ENCODE measurements at places on chromosomes 11 and 22. TPM values are rescaled to one million over a fixed set of nuclear protein-coding genes. Genes with fewer than 3 reads are reported as not detected.
A peak's percentile ranks its signal among the peaks of the same experiment; 100 is the strongest.

GRCh38 chr11:77353131-77353530, 51.6 kb upstream of the GDPD4 start:
- no peak overlapping the region for H3K4me3 ChIP-seq
- H3K27ac ChIP-seq, result peak overlapping the region; percentile 71
- peaks cover 54% of the 10 kb centered on the region for H3K4me1 ChIP-seq
- H3K27me3 ChIP-seq, result no peaks in the 10 kb centered on the region

The KLHL35 gene
- not detected for total RNA-seq

- no peaks in the 10 kb centered on the region for H3K4me1 ChIP-seq
- no peaks in the 10 kb centered on the region for H3K36me3 ChIP-seq
- H3K4me3 ChIP-seq, result no peak overlapping the region
Measured at GRCh38 chr11:79461666-79462645, 21.1 kb upstream of the TENM4 start.

DNA sequence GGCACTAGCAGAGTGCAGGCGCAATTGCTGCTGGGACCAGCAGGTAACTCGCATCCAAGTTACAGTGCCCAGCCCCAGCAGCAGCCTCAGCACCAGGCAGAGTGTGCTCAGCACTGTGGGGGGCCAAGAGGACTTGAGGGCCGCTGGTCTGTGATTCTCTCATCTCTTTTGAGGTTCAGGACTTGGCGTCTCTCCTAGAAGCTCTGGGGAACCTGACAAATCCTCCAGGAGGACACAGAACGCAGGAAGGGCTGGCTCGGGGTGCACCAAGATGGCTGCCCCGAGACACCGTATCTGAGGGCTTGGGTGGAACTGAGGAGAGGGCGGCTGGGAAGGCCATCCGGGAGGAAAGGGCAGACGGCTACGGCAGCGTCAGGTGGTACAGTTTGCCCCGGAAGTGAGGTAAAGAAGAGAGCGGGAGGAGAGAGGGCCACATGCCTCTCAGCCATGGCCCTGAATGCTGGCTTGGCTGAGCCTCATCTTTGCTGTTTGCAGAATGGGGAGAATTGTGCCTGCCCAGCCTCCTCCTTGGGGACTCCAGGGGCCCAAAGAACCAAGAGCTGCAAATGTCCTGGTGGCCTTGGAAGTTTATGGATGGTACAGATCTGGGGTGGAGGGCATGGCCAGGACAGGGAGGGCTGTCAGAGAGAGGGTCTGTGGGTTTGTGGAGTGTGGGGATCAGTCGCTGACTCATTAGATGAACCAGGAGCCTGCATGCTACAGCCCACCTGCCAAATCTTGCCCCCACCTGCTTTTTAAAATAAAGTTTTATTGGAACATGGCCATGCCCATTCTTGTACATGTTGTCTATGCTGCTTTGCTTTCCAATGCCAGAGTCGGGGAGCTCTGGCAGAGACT, 78.0 kb downstream of the MYEOV start:
- no peaks in the 10 kb centered on the region for H3K36me3 ChIP-seq
- H3K4me1 ChIP-seq, result no peaks in the 10 kb centered on the region
- H3K4me3 ChIP-seq, result no peak overlapping the region
- H3K27me3 ChIP-seq, result no peaks in the 10 kb centered on the region

The SEPTIN3 gene
- total RNA-seq, result 0.18 TPM

The C11orf65 gene
- 0.51 TPM for total RNA-seq

The SIPA1 gene
- total RNA-seq, result 10.9 TPM

- no peak overlapping the region for H3K4me3 ChIP-seq
- H3K27ac ChIP-seq, result no peak overlapping the region
- no peaks in the 10 kb centered on the region for H3K27me3 ChIP-seq
- H3K36me3 ChIP-seq, result no peaks in the 10 kb centered on the region
- DNase-seq, result no peak
Measured at GRCh38 chr11:76800466-76801200, 17.5 kb downstream of the TSKU start.

The IL17REL gene
- not detected for total RNA-seq

The TMEM223 gene
- total RNA-seq, result 41.6 TPM

DNA sequence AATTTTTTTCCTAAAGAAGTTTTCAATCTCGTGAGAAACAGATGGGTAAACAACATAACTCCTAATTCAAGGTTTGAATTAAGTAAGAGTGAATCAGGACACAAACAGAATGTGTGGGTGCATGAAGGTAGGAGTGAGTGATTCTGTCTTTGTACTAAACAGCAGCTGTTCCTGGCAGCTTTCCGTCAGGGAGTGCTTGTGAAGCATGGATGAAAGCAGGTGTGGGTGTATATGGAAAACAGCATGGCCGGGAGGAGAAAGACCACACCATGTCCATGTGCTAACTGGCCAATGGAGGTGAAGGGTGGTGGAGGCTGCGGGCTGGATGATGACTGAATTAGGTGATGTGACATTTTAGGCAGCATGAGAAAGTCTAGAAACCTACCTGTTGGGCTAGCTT, 49.6 kb downstream of the BARX2 start:
- no peak overlapping the region for H3K4me3 ChIP-seq
- no peaks in the 10 kb centered on the region for H3K27me3 ChIP-seq
- H3K36me3 ChIP-seq, result no peaks in the 10 kb centered on the region
- H3K27ac ChIP-seq, result no peak overlapping the region
- no peaks in the 10 kb centered on the region for H3K4me1 ChIP-seq

The DAGLA gene
- total RNA-seq, result 0.58 TPM

- H3K27ac ChIP-seq, result no peak overlapping the region
- DNase-seq, result no peak
- H3K27me3 ChIP-seq, result peaks cover 71% of the 10 kb centered on the region
- no peak overlapping the region for H3K4me3 ChIP-seq
Measured at GRCh38 chr22:37334461-37334858, 52.2 kb downstream of the CYTH4 start.

DNA sequence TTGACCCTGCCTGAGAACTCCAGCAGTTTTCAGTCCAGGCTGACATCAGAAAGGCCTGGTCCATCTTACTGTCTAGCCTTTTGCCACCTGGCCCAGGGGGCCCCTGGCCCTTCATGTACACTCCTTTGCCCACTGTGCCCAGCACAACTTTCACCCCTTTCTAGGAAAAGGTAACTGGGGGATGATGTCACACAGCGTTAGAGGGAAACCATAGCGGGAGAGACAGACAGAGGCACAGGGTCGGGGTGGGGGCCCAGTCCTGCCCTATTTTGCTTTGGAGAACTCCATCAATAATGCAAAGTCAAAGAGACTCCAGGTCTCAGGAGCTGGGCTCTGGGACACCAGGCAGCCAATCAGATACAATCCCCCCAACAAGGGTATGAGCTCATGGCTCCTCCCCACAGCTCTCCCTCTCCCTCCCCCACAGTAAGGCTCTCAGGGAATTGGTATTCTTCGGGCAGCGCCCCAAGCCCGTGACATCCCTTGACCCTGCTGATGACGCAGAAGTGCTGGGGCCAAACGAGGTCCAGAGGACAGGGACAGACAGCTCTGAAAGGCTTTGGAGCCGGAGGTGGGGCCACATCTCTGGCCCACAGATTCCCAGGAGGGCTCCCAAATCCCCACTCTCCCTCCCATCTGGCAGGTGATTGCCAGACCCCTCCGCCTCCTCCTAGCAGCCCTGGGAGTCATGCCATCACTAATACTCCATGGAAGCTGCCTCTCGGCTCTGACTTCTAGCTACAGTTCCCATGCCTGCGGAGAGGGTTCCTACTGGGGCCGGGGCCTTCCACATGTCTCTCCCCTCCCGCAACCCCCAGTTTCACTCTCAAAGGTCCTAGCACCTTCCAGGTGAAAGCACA, 5.9 kb downstream of the USP2 start:
- peak overlapping the region; percentile 60 for H3K4me3 ChIP-seq
- H3K27ac ChIP-seq, result peak overlapping the region; percentile 99
- H3K4me1 ChIP-seq, result peaks cover 88% of the 10 kb centered on the region
- H3K27me3 ChIP-seq, result no peaks in the 10 kb centered on the region
- DNase-seq, result peak; percentile 88

- no peaks in the 10 kb centered on the region for H3K27me3 ChIP-seq
- no peak for DNase-seq
- H3K27ac ChIP-seq, result no peak overlapping the region
- no peaks in the 10 kb centered on the region for H3K4me1 ChIP-seq
- H3K36me3 ChIP-seq, result peaks cover 100% of the 10 kb centered on the region
- no peak overlapping the region for H3K4me3 ChIP-seq
Measured at GRCh38 chr11:10497371-10498021, 42.4 kb downstream of the AMPD3 start.

The PHF21B gene
- not detected for total RNA-seq

DNA sequence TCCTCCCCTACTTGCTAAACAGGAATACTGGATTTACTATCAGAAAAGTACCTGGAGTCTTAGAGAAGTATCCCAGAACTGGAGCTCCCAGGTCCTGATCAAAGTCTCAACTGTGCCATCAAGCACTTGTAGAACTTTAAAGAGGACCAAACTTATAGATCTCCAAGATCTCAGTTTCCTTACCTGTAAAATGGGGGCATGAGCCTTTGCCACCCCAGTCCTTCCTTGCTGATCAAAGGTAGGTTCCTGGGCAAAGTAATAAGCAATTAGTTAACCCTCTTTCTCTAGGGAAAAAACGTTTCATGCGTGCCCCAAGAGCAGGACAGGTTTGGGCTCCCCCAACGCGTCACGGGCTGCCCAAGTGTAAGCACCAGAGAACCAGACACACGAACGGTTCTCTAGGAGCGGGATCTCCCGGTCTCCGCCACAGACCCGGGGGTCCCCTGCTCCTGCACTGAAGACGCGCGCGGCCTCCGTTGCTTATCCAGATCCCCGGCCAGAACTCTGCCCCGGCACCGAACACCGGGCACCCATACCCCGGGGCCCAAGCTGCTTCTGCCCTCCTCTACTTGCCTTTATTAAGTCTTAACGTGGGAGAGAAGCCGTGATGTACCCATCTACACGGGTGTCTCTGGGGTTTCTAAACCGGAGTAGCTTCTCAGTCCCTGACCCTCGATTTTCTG, 505 bp downstream of the ZNF214 start:
- no peaks in the 10 kb centered on the region for H3K36me3 ChIP-seq
- H3K4me1 ChIP-seq, result peaks cover 8% of the 10 kb centered on the region
- peak overlapping the region; percentile 29 for H3K27ac ChIP-seq
- H3K4me3 ChIP-seq, result peak overlapping the region; percentile 65
- DNase-seq, result no peak

DNA sequence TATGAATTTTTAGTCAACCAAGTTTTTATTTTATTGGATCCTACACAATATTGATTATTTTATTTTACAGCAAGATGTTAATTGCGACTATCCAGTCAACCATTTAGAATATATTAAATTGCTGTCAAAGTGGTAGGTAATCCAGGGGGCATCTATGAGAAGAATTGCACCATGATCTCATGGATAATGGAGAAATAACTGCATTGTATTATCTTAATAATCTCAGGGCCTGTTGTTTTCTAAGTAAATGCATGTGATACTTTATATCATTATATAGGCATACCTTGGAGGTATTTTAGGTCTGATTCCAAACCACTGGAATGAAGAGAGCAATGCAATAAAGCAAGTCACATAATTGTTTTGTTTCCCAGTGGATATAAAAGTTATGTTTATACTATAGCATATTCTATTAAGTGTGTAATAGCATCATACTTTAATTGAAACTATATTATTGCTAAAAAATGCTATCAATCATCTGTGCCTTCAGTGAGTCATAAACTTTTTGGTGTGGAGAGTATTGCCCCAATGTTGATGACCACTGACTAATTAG, 595.4 kb upstream of the CHORDC1 start:
- DNase-seq, result no peak
- no peak overlapping the region for H3K27ac ChIP-seq
- no peak overlapping the region for H3K4me3 ChIP-seq
- no peaks in the 10 kb centered on the region for H3K27me3 ChIP-seq

GRCh38 chr22:42648368-42649245, 585 bp downstream of the CYB5R3 start:
- H3K4me3 ChIP-seq, result peak overlapping the region; percentile 89
- DNase-seq, result peak; percentile 32
- peaks cover 50% of the 10 kb centered on the region for H3K4me1 ChIP-seq
- H3K36me3 ChIP-seq, result no peaks in the 10 kb centered on the region

- H3K27me3 ChIP-seq, result no peaks in the 10 kb centered on the region
- no peaks in the 10 kb centered on the region for H3K36me3 ChIP-seq
- peak; percentile 82 for DNase-seq
- peak overlapping the region; percentile 29 for H3K27ac ChIP-seq
- H3K4me3 ChIP-seq, result no peak overlapping the region
- H3K4me1 ChIP-seq, result peaks cover 53% of the 10 kb centered on the region
Measured at GRCh38 chr11:76770642-76771445, 12.3 kb upstream of the TSKU start.

The FOXR1 gene
- not detected for total RNA-seq

- no peak overlapping the region for H3K4me3 ChIP-seq
- H3K27ac ChIP-seq, result no peak overlapping the region
- H3K36me3 ChIP-seq, result peaks cover under 1% of the 10 kb centered on the region
Measured at GRCh38 chr11:8631395-8632118, 37.5 kb upstream of the STK33 start.

The ADAMTS15 gene
- total RNA-seq, result 1.3 TPM

The CLTCL1 gene
- total RNA-seq, result 198 TPM

DNA sequence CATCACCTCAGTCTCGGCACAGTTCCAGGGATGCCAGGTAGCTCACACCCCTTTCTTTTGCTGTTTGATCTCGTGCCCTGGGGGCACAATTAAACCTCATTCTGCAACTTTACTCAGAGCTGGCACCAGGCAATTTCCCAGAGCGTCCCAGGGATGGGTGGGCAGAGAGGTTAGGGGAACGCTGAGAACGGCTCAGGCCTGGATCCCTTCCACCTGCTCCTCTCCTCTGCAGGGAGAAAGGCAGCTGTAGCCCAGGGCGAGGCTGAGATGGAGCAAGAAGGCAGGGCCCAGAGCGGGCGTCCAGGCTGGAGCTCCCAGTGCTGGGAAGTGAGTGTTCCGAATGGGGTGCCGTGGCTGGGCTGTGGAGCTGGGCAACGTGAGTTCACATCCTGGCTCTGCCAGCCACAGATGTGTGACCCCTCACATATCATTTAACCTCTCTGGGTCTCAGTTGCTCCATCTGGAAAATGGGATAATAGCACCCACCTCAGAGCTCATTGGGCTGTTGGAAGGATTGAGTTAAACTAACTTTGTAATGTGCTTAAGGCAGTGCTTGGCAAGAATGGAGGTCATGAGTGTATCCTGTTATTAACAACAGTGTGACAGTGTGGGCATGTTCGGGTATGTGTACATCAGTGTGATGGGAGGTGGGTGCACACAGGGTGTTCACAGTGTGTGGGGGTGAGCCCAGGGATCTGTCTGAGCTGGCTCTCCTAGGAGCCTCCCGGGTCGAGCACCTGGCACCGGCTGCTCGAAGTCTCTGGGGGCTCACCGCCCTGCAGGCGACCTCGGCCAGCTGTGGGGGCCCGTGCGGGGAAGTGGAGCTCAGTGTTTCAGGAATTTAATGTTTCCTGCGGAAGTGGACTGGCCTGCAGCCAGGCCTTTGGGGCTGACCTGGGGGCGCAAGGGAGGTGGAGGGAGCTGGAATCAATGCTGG, 15.5 kb downstream of the OTUB1 start:
- no peaks in the 10 kb centered on the region for H3K27me3 ChIP-seq
- no peak for DNase-seq
- H3K4me3 ChIP-seq, result no peak overlapping the region
- no peaks in the 10 kb centered on the region for H3K36me3 ChIP-seq
- no peak overlapping the region for H3K27ac ChIP-seq
- peaks cover 23% of the 10 kb centered on the region for H3K4me1 ChIP-seq

The NXPE1 gene
- total RNA-seq, result 1.2 TPM
